ENCODE measurements at places on chromosomes 3 and 15.

DNA sequence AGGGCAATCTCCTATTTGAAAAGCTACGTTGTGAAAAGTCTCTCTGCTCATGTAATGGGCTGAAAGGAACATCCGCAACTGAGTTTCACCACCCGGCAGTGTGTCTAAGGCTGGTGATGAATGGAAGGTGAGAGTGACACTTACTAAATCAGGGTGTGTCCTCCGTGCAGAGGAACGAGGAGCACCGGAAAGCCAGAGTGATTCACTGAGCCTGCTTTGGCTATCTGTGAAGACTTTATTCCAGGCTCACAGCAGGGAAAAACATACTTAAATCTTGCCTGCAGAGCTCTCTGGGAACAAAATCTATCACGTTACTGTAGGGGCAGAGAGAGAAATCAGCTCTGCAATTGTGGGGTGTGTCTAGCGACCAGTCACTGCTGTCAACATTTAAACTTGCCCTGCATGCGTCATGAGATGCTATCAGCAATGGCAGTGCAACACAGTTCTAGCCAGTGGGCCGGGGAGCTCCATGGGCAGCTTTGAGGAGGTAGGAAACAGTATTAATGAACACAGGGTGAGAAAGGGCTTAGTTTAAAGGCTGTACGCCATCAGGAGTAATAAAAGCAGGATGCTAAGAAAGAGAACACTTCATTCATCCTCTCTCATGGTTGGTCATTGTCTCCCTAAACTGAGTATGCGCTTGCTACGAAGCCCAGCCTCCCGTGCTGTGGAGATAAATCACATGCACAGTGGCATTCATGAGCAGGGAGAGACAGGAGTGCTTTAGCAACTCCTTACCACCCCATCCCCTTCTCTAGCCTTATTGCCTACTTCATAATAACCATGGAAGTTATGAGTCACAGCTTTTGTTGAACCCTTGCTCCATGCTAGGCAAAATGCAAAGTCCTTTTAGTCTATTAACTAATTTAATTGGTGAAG, 542.7 kb upstream of the ADAMTS9 start:
- DNase-seq: no peak

DNA sequence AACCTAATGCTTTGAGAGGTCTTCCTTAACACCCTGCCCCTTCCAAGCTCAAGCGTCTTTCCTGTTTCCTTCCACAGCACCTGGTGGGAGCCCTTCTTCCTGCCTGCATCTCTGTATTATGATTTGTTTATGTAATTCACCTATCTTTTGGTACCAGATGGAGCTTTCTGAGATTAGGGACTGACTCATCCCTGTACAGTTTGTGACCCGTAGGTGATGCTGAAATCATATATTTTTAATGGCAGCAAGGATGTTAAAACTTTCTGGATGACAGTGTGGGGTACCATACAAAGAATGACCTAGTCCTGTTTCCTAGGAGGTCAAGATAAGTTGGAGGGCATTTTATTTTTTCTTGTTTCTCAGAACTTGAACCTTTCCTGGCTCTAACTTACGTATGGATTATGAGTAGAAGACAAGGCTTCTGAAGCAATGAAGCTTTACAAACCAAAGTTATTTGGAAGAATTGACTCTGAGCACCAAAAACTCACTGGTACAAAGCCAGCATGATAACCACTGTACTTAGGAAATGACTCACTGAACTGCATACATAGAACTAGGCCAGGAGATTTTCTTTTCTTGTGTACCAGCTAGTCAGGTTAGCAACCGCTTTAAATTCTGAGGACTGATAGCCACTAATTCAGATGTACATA, 46.6 kb downstream of the HHLA2 start:
- peak; percentile 1 for DNase-seq

DNA sequence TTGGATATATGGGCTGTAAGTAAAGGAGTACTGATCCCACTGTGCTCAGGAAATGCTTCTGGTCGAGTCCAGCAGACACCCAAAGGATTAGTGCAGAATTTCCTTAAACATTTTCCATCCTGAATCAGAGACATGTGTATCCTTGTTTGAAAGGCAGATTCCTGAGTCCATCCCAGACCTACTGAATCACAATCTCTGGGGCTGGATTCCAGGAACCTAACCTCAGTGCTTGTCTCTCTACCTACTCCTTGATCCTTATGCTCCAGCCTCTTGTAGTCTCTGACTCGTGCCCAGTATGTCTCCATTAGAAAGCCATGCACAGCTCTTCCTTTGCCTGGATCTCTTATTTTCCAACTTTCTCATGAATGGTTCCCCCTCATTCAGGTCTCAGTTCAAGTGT, 585.8 kb downstream of the NLGN1 start:
- no peak for DNase-seq

DNA sequence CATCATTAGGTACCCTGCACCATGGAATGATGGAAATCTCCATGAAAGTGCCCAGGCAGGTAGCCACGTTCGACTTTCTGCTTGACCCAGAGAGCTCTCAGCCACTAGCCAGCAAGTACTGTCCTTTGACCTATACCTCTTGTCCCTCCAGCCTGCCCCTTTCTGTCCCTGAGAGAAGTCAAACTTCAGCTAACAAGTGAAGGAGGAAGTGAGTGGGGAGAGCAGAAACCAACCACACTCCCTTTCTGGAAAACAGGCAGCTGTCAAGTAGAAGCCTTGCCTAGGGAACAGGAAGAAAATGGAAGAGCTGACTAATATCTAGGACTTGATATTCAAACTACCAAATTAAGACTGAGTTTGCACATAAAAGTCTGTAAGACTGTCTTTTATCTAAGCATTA, 30.3 kb upstream of the FSTL1 start:
- DNase-seq: no peak

- no peak for DNase-seq
These were observed 41.0 kb downstream of the EIF4E3 start for GRCh38 chr3:71684046-71684756.

DNA sequence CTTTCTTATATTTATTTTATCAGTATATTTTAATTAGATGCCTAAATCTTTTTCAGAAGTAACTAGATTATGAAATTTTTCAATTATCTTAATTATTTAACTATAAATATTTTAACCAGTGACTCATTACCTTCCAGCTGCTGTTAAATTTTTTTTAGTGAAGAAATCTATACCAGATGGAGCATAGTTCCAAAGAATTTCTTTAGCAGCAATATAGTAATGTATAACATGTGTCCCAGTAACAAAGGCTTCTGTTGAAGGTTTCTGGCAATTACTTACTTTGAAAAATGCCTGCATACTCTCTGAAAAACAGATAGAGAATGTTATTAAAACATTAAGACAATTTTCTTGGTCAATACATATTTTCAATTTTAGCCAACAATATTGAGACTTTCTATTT, 45.1 kb upstream of the CP start:
- DNase-seq: no peak

DNA sequence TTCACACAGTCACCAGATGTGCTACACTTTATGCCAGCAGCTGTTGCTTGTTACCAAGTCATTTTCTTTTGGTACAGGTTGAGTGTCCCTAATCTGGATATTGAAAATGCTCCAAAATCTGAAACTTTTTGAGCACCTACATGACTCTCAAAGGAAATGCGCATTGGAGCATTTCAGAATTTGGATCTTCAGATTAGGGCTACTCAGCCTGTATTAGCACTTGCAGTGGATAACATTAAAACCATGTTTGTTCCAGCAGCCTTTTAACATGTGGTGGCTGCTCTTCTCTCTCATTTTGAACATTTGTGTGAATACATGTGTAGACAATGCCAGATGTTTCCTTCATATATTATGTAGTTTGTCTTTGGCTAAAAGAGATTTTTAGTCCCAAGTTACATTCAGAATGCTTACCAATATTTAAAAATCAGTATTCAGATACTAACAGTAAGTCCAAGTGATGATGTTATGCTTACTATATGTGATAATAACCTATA, 230.9 kb upstream of the UBE2E1 start:
- no peak for DNase-seq

GRCh38 chr3:130901463-130902204, 7.8 kb downstream of the ATP2C1 start:
- DNase-seq: no peak

DNA sequence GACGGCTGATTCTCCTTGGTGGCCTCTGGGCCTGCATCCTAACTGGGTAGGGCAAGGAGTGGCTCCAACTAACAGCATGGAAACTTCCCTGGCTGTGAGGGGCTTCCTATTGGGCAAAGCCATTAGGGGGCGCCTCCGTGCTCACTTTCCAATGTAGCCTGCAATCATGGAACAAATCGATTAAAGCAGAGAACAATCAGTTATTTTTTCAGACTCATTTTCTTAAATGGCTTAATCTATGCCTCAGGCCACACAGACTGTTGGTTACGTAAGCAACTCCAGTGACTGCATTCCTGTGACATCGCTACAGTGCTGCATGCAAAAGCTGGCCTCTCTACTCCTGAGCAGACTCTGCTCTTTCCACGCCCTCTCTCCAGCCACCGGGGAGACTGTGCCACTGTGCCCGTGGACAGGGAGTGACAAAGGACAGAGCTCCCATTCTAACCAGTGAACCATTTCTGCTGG, 278.9 kb downstream of the KLF13 start:
- no peak for DNase-seq

GRCh38 chr15:64478863-64479262, 18.5 kb downstream of the ZNF609 start:
- no peak for DNase-seq

GRCh38 chr3:192897005-192897404, 20.7 kb downstream of the MB21D2 start:
- no peak for DNase-seq

DNA sequence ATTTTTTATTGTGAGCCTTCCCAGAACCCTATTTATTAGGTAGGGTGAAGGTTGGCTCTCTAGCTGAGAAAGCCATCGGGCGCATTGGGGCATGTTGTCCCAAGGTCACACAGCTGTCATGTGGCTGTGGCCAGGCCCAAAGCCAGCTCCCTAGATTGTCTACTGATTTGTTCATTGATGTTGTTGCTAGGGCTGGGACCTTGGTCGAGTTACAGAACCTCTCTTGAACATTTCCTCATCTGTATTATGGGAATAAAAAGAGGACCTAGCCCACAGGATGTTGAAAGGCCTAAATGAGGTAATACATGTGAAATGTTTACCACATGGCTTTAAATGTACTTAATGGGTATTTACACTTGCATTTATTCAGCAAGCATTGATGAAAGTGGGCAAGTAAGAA, 252.5 kb downstream of the SUCLG2 start:
- DNase-seq: no peak

GRCh38 chr15:98917417-98917816, 90.2 kb downstream of the PGPEP1L start:
- DNase-seq: no peak

DNA sequence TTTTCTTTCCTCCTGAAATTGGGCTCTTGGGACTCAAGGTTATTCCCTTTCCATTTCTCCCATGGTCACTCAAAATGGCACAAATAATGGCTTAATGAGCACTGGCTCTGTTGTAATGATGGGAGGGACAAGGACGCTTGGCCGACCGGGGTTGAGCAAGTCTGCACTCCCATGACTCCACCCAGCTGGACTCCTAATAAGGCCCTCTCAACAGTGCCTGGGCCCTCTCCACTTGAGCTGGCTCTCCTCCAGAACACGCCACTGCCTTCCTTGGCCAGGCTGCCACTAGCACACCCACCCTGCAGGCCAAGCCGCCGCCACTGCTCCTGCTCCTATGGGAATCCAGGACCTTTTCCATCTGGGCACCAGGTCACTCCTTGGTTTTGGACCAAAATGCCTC, 42.3 kb downstream of the ADCY5 start:
- DNase-seq: no peak

GRCh38 chr3:188656196-188656982, 502.4 kb downstream of the LPP start:
- DNase-seq: no peak

DNA sequence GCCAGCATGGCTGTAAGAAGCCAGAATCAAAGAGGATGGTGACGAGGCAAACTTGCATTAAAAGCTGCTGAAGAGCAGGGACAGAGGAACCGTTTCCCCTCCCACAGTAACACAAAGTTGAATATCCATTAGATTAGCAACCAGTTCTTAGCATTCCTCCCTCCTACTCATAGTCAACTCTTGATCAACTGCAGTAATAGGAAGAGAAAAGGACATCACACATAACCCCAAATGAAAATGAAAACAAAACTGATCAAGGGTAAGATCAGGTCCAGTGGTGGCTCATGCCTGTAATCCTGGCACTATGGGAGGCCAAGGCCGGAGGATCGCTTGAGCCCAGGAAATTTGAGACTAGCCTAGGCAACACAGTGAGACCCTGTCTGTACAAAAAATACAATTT, 165.2 kb downstream of the GREM1 start:
- no peak for DNase-seq

- DNase-seq: no peak
These were observed 50.9 kb upstream of the CMTM7 start for GRCh38 chr3:32340611-32341365.

- DNase-seq: no peak
These were observed 37.6 kb downstream of the PTPN23 start for GRCh38 chr3:47418167-47419082.

GRCh38 chr3:134080761-134081160, 51.0 kb upstream of the SLCO2A1 start:
- DNase-seq: no peak

- DNase-seq: no peak
These were observed 76.2 kb downstream of the MB21D2 start for GRCh38 chr3:192841428-192841827.

DNA sequence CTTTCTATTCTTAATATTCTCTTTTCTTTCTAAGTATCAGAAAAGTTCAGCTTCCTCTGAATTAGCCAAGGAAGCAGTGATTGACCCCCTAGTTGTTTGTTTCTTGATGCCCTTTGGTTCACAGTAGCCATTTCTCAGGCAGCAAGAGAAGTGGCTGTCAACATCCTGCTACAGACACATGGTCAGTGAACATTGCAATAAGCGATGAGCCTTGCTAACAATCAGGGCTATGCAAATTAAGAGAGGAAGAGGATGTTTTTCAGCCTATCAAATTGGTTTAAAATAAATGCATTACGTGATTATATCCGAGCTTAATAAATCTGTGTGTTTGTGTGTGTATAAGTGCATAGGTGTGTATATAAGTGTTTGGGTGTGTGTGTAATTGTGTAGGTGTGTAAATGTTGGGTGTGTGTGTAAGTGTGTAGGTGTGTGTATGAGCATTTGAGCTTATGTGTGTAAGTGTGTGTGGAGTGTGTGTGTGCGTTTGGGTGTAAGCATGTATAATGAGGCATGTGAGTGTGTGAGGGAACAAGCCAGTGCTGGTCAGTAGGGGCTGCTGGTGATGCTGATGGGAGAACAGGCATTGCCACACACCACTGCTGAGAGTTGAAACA, 78.1 kb upstream of the XCR1 start:
- DNase-seq: no peak

GRCh38 chr3:68163062-68163461, 508.6 kb upstream of the SUCLG2 start:
- DNase-seq: no peak

- peak; percentile 8 for DNase-seq
These were observed 280.3 kb downstream of the ZPLD1 start for GRCh38 chr3:102715030-102715697.

- DNase-seq: no peak
These were observed 50.2 kb downstream of the GABRB3 start for GRCh38 chr15:26722621-26723160.

DNA sequence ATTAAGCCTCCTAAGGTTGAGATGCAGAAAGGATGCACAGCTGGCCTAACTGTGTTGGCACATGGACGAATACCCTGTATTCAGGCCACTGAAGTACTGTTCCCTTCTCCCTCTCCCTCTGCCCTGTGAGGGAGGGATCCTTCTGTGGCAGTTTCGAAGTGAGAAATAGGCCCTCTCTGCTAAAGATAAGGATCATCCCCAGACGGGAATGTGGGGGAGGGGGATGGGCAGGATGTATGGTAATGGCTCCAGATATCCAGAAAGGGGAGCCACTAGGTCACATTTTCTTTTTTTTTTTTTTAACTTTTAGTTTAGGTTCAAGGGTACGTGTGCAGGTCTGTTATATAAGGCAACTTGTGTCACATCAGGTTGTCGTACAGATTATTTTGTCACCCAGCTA, 463.1 kb downstream of the TBL1XR1 start:
- no peak for DNase-seq

Measured in GM12892 (cell line).